Fibroblast of skin of left quadriceps (primary cell): ENCODE measurements at places on chromosomes 3 and 15.

DNA sequence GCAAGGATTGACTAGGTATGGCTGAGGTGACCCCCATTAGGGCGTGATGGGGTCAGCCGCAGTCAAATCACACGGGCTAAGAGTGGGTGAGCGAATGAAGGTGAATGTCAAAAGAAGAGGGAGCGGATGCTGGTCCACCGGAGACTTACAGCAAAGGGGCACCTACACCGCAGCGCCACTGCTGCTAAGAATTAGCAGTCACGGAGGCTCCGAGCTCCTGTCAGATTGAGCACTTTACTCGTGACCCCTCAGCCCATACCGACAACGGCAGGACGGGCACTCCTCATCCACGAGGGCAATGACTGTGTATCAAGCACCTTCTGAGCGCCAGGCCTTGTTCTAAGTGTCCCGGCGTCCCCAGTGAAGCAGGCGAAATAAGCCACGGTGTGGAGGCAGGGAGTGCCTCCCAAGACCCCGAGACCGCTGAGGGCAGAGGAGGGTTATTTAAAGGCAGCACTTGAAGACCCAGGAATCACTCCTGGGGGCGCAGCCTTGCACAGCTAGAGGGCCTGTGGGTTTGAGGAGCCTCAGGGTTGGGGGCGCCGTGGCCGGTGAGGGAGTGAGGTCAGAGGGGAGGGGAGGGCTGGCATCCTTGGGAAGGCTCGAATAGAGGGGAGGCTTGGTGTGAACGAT, 61.6 kb upstream of the GATA2 start:
- DNase-seq: no peak

DNA sequence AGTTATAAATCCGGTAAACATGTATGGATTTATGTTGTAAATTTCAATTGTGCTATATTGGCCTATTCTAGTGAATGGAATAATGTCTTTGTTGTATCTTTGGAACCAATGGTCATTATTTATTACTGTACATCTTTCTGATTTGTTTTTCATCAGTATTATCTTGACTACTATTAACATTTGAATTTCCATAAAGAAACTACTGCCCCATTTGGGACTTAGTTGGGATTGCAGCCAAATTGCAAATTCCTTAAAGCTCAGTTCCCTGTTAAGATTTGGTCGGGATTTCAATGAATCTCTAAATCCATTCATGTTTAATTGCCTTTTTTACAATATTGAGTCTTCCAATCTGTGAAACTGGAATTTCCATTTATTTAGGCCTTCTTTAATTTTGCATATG, 822.4 kb upstream of the CADM2 start:
- DNase-seq: no peak

DNA sequence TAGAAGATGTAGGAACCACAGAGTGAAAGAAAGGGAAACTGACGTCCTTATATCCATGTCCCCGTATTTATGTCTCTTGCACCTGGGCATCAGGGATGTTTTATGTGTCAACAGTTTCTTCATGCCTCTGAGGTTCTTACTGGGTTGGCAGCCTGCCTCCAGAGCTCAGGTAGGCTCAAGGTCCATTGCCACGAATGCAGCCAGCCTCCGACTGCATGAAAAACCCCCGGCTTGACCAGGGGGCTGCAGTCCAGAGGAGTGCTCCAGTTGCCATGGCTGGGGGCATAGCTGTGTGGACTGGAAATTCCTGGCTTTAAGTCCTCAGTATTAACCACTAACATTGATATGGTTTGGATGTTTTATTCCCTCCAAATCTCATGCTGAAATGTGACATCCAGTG, 2.8 kb upstream of the CSPG5 start:
- no peak for DNase-seq

- DNase-seq: no peak
These were observed 9.5 kb downstream of the CHSY1 start for GRCh38 chr15:101242160-101242998.

GRCh38 chr3:128845778-128846485, 33.5 kb upstream of the ACAD9 start:
- DNase-seq: peak; percentile 23

GRCh38 chr3:177150218-177150916, 46.9 kb downstream of the TBL1XR1 start:
- no peak for DNase-seq

- DNase-seq: no peak
These were observed 53.9 kb upstream of the GRM7 start for GRCh38 chr3:6806991-6807390.

DNA sequence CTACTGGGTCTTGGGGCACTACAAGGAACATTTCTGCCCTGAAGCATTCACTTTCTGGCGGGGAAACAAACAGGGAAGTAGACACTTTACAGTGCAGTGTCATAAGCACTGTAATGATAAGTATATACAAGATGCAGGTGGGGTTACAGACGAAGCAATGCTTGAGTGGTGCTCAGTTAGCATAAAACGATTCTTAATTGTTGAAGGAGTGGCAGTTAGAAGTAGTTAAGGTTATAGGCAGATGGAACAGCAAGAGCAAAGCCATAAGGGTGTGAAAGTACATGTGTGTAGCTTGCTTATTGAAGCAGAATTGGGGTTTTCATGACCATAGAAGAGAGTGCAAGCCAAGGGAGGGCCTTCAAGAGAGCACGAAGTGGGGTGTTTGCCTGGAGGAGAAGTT, 46.2 kb downstream of the SLC25A26 start:
- DNase-seq: no peak

DNA sequence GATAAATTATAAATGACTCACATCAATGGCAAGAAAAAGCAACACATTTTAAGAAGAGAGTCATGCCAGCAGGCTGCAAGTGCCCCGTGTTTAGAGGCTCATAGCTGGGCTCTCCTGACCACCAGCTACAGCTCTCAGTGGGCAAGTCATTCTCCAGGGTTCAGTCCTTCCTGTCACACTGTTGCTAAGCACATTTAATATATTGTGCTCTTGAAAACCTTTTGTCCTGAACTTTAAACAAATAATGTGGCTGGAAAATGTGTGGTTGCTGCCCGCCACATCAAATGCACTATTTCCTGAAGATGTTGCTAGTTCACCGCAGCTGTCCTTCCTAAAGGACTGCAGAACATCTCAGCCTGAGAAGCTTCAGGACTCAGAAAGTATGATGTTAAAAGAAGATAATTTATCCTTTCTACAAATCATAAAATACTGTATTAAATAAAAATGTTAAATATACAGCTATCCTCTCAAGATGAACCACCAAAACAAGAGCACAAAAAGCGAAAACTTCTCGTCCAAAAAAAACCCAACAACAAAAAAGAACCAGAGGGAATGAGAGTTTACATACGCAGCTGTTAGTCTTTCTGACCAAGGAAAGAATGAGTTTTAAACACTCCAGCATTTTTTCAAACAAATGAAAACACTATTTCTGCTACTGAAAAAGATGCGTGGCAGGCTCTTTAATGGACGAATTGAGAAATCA, 951 bp downstream of the TARS3 start:
- DNase-seq: no peak

DNA sequence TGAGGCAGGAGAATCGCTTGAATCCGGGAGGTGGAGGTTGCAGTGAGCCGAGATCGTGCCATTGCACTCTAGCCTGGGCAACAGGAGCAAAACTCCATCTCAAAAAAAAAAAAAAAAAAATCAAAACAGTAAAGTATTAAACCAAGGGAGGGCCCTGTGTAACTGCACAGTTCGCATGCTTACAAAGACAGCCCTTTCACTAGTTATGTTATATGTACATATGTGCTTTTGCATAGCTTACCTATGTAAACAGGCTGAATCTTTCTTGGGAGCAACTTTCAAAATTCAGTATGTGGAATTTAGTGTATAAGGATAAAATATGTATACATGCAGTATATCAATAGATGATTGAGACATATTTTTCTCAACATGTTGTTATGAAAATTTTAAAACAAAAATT, 16.1 kb upstream of the SLMAP start:
- no peak for DNase-seq

DNA sequence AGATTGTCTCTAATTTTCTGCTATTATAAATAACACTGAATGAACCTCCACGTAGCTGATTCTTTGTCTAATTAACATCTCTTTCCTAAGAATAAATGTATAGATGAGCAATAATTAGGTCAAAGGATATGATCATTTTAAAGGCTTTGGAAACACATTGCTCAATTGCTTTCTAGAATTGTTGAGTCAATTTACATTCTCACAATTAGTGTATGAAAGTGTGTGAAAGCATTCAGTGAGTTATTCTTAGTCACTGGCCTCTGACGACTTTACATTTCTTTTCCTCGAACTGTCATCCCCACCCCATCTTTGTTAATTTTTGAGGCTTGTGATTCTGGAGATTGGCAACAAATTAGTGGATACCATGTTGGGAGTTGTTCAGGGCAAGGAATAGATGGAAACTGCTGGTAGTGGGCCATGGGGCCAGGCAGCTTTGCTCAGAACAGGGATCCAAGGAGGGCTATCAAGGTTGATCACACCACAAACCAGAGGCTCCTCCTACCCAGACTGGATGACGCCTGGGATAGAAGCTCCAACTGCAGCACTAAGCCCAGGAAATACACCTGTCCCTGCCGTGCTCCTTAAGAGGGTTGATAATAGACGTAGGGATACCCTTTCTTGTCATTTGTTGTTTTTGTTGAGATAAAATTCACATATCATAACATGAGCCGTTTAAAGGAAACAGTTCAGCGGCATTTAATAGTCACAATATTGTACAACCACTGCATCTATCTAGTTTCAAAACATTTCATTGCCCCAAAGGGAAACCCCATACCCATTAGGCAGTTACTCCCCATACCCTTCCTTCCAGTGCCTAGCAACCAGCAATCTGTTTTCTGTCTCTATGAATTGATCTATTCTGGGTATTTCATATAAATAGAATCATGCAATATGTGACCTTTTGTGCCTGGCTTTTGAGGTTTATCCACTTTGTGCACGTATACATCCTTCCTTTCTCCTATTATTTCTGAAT, 27.9 kb downstream of the EIF1B start:
- no peak for DNase-seq
